ENCODE measurements at places on chromosomes 12 and 14. TPM values are rescaled to one million over a fixed set of nuclear protein-coding genes. Genes with fewer than 3 reads are reported as not detected.
A peak's percentile ranks its signal among the peaks of the same experiment; 100 is the strongest.

GRCh38 chr14:34373191-34373590, 88.8 kb downstream of the SPTSSA start:
- DNase-seq: no peak

GRCh38 chr14:94787092-94787491, 17.2 kb upstream of the GSC start:
- no peak for DNase-seq

DNA sequence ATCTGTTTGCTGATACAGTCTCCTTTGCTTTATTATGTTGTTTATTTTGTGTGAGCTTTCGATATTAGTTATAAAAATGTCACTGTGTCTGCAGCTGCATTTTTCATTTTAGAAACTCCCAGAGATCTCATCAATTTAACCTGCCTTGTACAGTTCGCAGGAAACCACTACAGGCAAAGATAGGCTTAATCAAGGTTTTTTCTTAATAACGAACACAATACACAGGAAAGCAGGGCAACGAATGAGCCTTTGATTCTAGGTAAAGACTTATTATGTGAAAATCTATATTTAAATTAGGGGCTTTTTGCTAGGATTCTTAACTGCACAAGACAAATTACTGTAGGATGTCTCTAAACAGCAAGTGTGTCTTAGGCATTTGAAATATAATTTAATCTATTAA, 191.9 kb downstream of the RGS6 start:
- no peak for DNase-seq

GRCh38 chr14:68469208-68469713, 323.6 kb downstream of the ZFP36L1 start:
- no peak for DNase-seq

Gene HCAR1
- total RNA-seq: not detected

Gene IPO8
- total RNA-seq: 15.8 TPM

Gene FOXG1
- total RNA-seq: not detected

DNA sequence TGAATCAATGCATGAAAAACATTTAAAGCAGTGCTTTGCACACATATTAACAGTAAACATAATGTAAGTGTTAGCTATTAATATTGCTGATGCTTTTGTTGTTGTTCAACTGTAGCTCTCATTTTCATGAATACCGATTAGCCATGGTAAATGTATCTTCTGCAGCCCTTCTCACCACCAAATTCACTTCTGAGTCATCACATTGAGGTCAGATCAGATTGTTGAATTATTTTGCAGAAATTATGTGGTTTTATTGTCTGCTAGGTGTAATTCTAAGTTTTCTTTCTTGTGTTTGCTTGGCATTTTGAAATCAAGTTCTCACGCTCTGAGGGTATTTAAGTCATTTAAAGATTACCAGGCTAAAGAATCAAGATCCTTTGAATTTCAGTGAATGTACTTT, 74.6 kb downstream of the AKAP6 start:
- no peak for DNase-seq

DNA sequence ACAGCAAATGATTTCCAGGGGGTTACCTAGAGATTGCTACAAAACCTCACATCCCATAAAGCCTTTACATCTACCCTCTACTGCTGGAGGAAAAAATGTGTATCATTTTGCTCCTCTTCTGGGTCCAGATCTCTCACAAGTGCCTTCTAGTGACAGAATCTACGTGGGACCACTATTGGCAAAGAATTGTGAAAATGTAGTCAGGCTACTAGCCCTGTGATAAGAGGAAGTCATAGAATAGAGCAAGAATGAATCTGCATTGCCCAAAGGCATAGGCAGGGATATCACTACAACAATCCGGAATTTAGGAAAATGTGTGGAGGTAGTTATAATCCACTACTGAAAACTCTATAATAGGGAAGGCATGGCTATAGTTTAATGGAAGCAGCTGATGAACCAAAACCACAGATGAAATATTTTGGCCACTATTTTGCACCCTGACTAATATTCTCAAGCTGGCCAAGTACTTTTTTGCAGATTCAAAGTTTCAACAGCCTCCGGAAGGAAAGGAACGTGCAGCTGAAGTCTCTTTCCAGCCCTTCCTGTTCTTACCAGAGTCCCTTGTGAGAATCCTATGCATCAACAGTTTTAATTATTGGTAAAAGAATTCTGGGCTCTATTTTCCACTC, 176.8 kb downstream of the PHLDA1 start:
- DNase-seq: no peak

DNA sequence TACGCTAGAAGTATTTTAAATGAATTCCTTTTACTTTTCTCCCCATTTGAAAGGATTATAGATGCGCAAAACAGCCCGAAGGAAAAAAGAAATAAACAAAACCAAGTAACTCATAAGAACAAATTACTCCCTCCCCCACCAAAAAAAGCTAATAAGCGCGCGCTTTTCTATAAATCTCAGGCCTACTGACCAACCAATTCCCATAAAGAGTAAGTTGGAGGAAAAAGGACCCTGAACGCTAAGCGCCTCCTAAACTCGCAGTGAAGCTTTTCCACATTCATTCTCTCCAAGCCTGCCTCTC, 588 bp downstream of the MBIP start:
- no peak for DNase-seq

Gene COX8C
- not detected for total RNA-seq

DNA sequence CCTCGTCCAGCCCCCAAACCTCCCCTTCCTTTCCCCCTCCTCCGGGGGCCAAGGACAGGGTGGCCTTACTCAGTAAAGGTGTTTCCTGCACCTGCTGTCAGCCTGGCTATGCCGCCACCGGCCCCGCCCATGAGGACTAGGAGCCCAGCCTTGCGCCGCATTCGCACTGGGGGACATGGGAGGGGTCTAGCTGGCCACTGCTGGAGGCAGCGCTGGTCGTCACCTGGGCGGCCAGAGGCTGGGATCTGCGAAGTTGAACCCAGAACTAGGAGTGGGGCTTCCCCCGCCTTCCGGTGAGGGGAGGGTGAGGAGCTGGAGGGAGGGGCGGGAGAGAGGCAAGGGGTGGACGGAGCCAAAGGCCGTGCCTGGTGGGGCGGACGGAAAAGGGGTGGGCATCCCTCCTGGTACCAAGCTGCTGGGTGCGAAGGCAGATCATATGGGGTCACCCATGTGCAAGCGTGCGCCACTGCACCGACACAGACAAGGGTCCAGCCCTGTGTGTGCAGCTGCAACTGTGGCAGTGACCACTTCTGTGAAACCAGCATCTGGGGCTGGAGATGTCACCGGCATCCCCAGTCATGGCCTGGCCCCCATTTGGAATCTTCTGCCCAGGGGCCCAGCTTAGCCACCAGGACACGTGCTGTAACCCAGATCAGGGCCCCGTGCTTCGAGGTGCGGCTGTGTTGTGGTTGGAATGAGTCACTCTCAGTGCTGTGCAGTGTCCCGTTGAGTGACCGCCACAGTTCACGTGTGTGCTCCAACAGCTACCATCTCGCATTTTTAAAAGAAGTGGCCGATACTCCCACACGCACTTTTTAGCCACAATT, 8.5 kb downstream of the AMN start:
- DNase-seq: peak; percentile 52
